ENCODE measurements at places on chromosomes 12 and 14. TPM values are rescaled to one million over a fixed set of nuclear protein-coding genes. Genes with fewer than 3 reads are reported as not detected.

DNA sequence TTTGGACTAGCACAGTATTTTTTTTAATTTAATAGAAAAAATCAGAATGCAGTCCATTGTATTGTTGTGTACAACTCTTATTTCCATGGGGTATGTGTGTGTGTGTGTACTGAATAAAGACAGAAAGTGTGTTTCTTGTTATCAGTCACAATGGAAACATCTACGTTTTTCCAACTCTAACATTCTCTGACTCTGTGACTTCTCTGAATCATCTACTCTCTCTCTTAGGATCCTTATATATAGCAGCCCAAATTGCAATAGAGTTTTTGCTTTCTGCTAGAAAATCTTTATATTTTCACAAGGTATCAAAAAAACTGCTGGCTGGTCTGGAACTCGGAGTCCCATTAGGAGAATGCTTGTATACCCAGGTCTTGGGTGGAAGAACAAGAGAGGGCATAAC lies 138.9 kb upstream of the ARID2 start:
- H3K4me3 ChIP-seq, result no peak overlapping the region
- H3K4me1 ChIP-seq, result no peaks in the 10 kb centered on the region

GRCh38 chr12:76024102-76024781 lies 7.3 kb downstream of the PHLDA1 start:
- H3K27me3 ChIP-seq, result peaks cover 2% of the 10 kb centered on the region
- no peak overlapping the region for H3K4me3 ChIP-seq
- H3K27ac ChIP-seq, result no peak overlapping the region
- H3K4me1 ChIP-seq, result peaks cover 27% of the 10 kb centered on the region

DNA sequence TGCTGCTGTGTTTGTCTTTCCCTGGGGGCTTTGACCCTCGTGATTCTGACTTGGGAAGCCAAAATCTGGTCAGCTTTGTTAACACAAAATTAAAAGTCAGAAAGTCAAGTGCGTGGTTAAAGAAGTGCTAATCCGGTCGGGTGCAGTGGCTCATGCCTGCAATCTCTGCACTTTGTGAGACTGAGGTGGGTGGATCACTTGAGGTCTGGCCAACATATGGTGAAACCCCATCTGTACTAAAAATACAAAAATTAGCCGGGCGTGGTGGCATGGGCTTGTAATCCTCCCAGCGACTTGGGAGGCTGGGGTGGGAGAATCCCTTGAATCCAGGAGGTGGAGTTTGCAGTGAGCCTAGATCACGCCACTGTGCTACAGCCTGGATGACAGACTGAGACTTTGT lies 844.6 kb downstream of the VRK1 start:
- H3K36me3 ChIP-seq, result peaks cover 6% of the 10 kb centered on the region
- no peak for DNase-seq
- no peak overlapping the region for H3K27ac ChIP-seq
- H3K4me3 ChIP-seq, result no peak overlapping the region
- H3K4me1 ChIP-seq, result peaks cover 25% of the 10 kb centered on the region

The NELL2 gene
- total RNA-seq, result 161 TPM

GRCh38 chr12:14396071-14396470 lies 30.6 kb downstream of the ATF7IP start:
- H3K4me1 ChIP-seq, result peaks cover 66% of the 10 kb centered on the region
- peak overlapping the region; percentile 83 for H3K27ac ChIP-seq
- H3K36me3 ChIP-seq, result peaks cover 40% of the 10 kb centered on the region
